ENCODE measurements at places on chromosomes 2 and 18.

- peak; percentile 15 for DNase-seq
Observed at GRCh38 chr18:36901277-36901701, 72.4 kb downstream of the KIAA1328 start.

- DNase-seq, result peak; percentile 44
Observed at GRCh38 chr2:121501554-121501953, 29.1 kb upstream of the RNU4ATAC start.

GRCh38 chr2:9189901-9190300 lies 16.7 kb upstream of the ASAP2 start:
- no peak for DNase-seq

GRCh38 chr2:23542230-23542789 lies 157.3 kb downstream of the KLHL29 start:
- no peak for DNase-seq

GRCh38 chr2:15642011-15642814 lies 50.5 kb downstream of the DDX1 start:
- DNase-seq, result no peak

- DNase-seq, result peak; percentile 72
Observed at GRCh38 chr2:191846515-191847476, at the start of gene CAVIN2. Gene CAVIN2, minus strand, starts transcription at chr2:191847088. Its CDS starts 163 bp downstream, at chr2:191846925.

DNA sequence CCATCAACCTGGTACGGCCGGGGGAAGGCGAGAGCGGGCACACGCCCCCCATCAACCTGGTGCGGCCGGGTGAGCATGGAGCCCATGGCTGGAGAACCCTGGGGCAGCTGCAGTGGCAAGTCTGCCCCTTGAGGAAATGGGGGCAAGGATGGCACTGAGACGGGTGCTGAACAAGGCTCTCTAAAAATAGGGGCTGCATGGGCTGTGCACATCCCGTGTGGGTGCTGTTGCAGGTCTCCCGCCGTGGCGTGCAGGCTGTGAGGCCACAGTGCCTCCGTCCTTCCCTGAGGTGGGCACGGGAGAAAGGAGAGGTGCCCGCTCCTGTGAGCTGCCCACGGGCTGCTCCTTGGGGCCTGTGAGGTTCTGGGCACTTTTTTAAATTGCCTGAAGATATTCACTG lies 99.2 kb downstream of the NFATC1 start:
- no peak for DNase-seq

DNA sequence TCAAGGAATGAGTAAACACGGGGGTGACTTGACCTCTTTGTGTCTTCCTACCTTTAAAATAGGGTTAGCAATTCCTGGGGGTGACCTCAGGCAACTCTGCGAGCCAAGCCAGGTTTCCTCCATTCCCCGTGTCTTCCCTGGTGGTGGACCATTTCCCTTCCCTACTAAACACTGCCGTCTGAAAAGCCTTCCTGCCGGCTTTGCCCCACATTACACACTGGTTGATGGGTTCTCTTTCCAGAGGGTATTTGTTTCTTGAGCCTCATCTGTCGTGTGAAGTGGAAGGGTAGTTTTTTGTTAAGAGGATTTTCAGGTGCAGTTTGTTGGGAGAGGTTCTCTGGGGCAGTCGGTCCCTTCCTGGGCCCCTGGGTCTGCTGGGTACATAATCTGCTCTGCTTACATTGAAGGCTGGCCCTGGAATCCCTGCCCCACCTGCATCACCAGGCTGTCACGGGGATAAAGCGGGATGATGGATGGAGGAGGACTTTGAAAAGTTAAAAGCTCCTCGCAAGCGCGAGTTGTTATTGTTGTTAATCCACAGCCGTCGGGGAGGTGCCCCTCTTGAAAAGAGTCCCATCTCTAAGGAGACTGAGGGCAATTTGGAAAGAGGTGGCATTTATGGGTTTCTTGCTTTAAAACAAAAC lies 175.4 kb upstream of the SPRED2 start:
- no peak for DNase-seq

- DNase-seq, result no peak
Observed at GRCh38 chr2:136935119-136935518, 169.8 kb downstream of the THSD7B start.

DNA sequence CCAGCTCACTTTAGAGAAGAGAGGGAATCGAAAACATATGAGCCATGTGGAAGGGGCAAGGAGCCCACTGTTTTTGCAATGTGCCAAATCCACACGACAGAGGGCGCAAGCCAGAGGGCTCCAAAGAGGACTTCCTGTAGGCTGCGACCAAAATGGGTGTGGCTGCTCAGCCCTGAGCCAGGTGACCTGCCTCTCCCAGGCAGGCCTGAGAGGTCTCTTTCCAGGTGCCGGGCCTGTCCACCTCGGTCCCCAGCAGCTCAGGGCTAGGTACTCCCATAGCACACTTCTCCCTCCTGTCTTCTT lies 153.8 kb downstream of the TTC32 start:
- DNase-seq, result no peak

DNA sequence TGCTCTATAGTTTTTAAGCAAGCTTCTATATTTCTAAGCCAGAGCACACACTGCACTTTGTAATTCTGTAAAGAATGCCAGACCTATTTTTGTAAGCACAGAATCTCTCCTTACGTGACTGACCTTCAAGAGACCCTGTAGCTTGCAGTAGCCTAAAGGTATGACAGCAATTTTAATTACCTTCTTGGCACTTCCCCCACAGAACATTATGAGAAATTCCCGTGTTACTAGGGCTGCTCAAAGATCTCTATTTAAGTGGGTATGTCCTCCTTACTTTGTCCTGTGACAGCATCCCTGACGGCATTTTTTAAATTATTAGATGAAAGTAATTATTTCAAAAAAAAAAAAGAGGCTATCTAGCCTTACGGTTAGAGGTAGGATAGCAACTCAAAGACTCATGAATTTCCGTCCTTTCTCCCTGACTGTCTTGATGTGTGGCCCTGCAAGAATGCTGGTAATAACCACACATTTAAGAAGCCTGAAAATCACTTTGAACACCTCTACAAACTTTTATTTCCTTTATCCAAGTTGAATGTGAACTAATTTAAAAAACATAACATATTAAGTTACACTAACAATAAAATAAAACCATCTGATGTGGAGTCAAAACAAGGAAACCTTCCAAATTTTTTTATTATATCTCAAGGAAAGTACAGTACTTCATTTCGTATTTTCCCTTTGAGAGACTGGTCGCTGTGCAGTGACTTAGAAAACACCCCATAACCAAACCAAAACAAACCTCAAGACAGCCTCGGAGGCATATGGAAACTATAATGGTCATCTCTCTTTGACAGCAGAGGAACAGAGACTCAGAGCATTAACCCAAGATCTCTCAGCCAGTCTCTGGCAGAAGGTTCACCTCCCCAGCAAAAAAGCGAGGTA lies 54.9 kb downstream of the THUMPD2 start:
- no peak for DNase-seq

- peak; percentile 53 for DNase-seq
Observed at GRCh38 chr18:10398571-10398970, 55.9 kb upstream of the APCDD1 start.

DNA sequence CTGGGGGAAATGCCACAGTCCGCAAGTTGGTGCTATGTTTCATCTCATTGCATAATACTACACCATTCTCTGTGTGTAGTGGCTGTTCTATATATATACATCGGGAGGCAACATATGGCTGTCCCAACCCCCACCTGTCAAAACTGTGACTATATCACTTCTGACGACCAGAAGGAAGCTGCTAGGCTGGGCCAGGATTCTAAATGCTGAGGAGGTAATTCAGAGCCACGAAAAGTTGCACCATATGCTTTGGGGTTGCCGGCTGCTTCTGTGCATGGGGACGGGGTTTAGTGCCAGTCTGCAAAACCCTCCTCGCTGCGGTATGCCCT lies 117.3 kb downstream of the MSH2 start:
- no peak for DNase-seq

DNA sequence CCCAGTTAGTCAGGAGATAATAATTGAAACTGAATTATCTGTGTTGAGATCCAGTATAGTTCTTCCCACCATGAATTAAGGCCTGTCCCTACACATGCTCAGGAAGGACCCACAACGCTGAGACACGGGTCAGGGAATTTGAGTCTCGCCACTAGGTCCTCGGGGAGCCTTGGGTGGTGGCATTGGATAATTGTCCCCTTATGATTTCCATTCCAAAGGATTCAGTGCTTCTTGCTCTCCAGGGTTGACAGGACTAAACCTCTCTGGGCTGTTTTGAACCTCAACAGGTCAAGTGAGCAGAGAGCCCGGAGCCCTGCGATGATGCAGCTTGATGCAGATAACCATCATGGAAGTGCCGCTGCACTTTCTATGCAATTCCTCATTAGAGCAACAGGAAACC lies 253.7 kb upstream of the PXDN start:
- DNase-seq, result no peak

GRCh38 chr2:238956676-238957075 lies 108.8 kb downstream of the TWIST2 start:
- no peak for DNase-seq

- no peak for DNase-seq
Observed at GRCh38 chr18:60010984-60011383, 111.2 kb downstream of the PMAIP1 start.

DNA sequence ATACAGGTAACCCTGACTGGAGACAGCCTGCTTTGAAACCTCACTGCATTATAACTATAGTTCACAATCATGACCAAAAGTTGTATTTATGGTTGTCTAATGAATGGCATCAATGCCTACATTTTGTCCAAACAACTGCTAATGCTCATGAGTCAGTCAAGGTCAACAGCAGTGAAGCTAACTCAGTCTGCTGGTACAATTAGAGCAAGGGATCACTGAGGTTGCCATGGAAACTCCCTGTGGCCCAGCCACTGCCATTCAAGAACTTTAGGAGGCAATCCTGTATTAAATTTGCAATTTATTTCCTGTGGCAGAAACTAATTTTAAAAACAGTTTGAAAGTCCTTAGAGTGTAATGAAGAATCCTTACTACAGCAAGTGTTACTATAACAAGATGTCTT lies 185.1 kb upstream of the SMAD7 start:
- DNase-seq, result peak; percentile 49

DNA sequence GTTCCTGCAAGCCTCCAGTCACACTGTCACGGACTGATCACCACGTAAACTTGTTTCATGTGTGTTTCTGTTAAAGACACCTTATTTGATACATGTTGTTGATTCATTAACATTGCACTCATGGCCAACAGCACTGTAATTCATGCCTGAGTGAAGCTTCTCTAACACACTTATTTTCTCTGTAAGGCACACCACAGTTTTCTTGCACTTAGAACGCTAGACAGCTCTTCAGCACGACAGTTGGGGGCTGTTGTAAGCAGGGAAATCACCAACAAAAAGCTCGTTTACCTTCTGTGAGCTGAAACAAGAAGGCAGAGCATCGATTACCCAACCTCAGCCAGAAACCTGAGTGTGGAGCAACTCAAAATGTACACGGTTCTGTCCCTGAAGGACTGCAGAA lies 28.1 kb downstream of the TNFRSF11A start:
- DNase-seq, result no peak
